ENCODE measurements at places on chromosomes 12 and 14.

DNA sequence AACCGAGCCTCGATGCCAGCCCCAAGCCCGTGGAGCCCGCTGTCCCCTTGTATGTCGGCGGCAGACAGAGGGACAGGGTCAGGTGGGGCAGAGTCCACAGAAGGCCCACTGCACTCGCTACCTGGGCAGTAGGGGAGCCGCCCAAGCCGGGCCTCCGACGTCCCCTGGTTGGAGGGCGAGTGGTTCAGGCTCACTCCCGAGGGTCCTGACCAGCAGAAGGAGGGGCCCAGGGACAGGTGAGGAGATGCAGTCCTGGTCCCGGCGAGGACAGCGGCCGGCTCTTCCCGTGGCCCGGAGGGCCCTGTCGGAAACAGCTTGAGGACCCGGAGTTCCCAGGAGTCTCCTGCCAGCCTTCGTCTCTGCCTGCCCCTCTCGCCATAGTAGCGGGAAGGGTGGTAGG, 216.7 kb upstream of the SFSWAP start:
- DNase-seq: no peak

GRCh38 chr12:52896190-52897100, 8.4 kb downstream of the KRT8 start:
- DNase-seq: peak; percentile 53

GRCh38 chr14:84071061-84071460, 1458.9 kb upstream of the FLRT2 start:
- no peak for DNase-seq

- DNase-seq: no peak
Observed at GRCh38 chr12:6279256-6279628, 31.2 kb upstream of the PLEKHG6 start.

DNA sequence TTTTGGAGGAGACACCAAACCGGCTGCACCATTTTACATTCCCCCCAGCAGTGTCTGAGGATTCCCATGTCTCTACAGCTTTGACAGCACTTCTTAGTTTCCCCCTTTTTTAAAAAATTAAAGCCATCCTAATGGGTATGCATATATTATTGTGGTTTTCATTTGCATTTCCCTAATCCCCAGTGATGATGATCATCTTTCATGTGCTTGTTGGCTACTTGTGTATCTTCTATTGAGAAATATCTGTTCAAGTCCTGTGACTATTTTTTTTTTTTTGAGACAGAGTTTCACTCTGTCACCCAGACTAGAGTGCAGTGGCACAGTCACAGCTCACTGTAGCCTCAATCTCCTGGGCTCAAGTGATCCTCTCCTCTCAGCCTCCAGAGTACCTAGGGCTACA, 23.2 kb upstream of the ASPG start:
- DNase-seq: no peak
